ENCODE measurements at places on chromosomes 2 and 18. TPM values are rescaled to one million over a fixed set of nuclear protein-coding genes. Genes with fewer than 3 reads are reported as not detected.

Gene DOK6
- not detected for total RNA-seq

Gene NR4A2
- total RNA-seq: 57.6 TPM

Gene NOL4
- not detected for total RNA-seq

Gene EGR4
- 0.11 TPM for total RNA-seq

DNA sequence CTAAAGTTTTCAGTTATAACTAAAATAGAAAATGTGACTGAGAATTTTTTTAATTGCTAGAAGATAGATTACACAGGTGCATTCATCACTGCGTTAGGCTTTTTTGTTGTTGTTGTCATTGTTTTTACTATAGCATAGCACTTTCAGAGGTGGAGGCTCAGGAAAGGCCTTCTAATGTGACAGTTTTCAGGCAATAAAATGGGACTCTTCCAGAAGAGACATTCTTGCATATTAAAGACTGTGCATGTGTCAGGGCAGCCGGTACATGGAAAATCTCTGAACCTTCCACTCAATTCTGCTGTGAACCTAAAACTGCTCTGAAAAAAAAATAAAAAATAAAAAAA, 175.2 kb downstream of the METTL4 start:
- H3K4me3 ChIP-seq: no peak overlapping the region
- H3K27me3 ChIP-seq: peaks cover 9% of the 10 kb centered on the region
- DNase-seq: no peak

GRCh38 chr2:41853427-41854191, 194.2 kb upstream of the PKDCC start:
- H3K36me3 ChIP-seq: no peaks in the 10 kb centered on the region
- H3K27me3 ChIP-seq: peaks cover 4% of the 10 kb centered on the region
- H3K27ac ChIP-seq: no peak overlapping the region

- H3K36me3 ChIP-seq: no peaks in the 10 kb centered on the region
- DNase-seq: no peak
- H3K4me1 ChIP-seq: no peaks in the 10 kb centered on the region
- no peak overlapping the region for H3K4me3 ChIP-seq
- H3K27me3 ChIP-seq: peaks cover 9% of the 10 kb centered on the region
Measured at GRCh38 chr2:215907147-215907546, 106.2 kb downstream of the MREG start.

DNA sequence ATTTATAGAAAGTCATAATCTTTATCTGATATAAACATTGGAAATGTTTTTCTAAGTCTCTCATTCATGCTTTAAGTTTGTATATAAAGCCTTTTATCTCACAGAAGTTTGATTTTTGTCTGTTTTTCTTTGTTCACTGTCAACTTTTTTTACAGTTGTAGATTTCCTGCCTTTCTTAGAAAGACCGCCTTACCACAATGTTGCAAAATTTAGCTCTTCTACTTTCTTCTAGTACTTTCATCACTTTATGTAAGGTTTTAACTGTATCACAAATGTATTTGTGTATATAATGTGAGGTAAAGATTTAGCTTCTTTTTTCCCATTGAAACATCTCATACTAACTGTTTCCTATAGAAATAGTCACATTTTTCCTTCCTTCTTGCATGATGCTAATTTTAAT, 136.1 kb downstream of the DNAH6 start:
- peaks cover 75% of the 10 kb centered on the region for H3K4me1 ChIP-seq
- no peak for DNase-seq
- peaks cover 18% of the 10 kb centered on the region for H3K36me3 ChIP-seq
- no peaks in the 10 kb centered on the region for H3K27me3 ChIP-seq
- H3K27ac ChIP-seq: peak overlapping the region; percentile 66

- H3K4me1 ChIP-seq: no peaks in the 10 kb centered on the region
- no peaks in the 10 kb centered on the region for H3K27me3 ChIP-seq
- no peak overlapping the region for H3K27ac ChIP-seq
- no peak for DNase-seq
- no peaks in the 10 kb centered on the region for H3K36me3 ChIP-seq
Measured at GRCh38 chr2:40384714-40385113, 67.2 kb downstream of the SLC8A1 start.

DNA sequence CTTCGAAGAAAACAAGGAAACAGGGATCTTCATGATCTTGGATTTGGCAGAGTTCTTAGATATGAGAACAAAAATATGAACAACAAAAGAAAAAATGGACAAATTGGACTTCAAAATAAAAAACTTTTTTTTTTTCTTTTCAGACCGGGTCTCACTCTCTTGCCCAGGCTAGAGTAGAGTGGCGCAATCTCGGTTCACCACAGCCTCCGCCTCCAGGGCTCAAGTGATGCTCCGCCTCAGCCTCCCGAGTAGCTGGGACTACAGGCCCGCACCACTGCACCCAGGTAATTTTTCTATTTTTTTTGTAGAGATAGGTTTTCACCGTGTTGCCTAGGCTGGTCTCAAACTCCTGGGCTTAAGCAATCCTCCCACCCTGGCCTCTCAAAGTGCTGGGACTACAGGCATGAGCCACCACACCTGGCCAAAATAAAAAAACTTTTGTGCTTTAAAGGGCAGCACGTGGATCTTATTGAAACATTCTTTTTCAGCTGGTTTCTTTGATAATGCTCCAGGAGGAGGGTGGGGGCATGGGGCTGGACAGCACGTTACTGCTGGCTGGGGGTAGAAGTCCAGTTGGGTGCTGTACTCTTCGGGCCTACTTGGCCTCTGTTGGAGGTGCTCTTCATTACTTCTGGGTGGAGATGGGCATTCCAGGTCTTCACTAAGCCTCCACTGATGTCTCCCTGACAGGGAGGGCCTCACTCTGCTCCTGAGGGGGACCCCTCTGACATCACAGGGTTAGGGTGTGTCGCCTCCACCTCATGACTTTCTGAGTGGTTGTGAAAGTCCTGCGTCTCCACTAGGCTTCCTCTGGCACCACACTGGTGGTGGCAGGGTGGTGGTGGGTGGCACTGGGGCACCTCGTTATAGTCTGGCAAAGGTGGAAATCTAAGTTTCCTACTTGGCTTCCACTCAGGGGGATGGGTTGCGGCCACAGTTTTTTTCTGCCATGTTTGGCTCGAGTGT, 150.5 kb upstream of the XPO1 start:
- H3K27ac ChIP-seq: no peak overlapping the region
- no peaks in the 10 kb centered on the region for H3K27me3 ChIP-seq
- H3K4me3 ChIP-seq: no peak overlapping the region
- H3K4me1 ChIP-seq: peaks cover 11% of the 10 kb centered on the region

- no peaks in the 10 kb centered on the region for H3K36me3 ChIP-seq
- no peak for DNase-seq
- no peak overlapping the region for H3K27ac ChIP-seq
Measured at GRCh38 chr18:58955738-58956137, 91.1 kb downstream of the ZNF532 start.

DNA sequence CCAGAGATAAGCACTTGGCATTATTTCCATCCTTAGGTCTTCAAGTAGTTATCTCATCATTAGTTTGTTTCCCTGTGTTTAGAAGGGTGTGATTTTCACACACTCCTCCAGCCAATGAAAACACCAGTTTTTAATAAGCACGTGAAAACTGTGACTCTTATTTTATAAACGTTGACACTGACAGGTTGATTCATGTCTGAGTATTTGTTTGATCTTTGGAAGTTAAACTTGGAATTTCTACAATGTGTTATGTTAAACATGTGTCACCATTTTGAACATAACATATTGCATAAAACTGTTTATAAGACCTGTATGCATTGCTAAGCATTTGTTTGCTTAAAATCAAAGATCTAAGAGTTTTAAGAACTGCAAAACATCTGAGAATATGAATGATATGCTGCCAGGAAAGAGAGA, 27.6 kb downstream of the SLC40A1 start:
- no peak for DNase-seq
- no peaks in the 10 kb centered on the region for H3K4me1 ChIP-seq
- H3K27ac ChIP-seq: no peak overlapping the region
- H3K4me3 ChIP-seq: no peak overlapping the region
- H3K36me3 ChIP-seq: no peaks in the 10 kb centered on the region
- no peaks in the 10 kb centered on the region for H3K27me3 ChIP-seq

GRCh38 chr2:144682248-144682647, 162.3 kb upstream of the ZEB2 start:
- H3K36me3 ChIP-seq: no peaks in the 10 kb centered on the region
- no peak overlapping the region for H3K4me3 ChIP-seq
- H3K27me3 ChIP-seq: peaks cover 4% of the 10 kb centered on the region
- DNase-seq: no peak
